NCI-H1092 treated with DMSO at 0.1 percent for 48 hours (cell line): ENCODE measurements at places on chromosomes 7 and 10.

GRCh38 chr7:138186951-138187351 is 110.7 kb downstream of the AKR1D1 start:
- no peak for DNase-seq

- DNase-seq, result no peak
These were observed 62.4 kb upstream of the GDF10 start for GRCh38 chr10:47237316-47238260.

DNA sequence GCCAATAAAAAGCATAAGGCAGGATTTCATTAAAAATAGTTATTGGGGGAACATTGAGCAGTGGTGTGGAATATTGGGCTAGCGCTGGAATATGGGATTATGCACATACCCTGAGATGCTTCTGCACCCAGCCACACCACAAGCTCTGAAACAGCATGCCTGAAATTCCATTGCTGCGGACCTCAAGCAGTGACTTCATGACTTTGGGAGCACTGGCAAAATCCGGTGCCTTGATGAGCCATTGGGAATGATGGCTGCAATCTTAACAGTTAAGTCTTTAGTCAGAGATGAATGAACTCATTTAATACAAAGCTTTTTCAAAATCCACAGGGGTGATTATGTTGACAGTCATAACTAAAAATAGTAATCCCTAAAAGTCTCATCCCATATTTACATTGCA is 274.7 kb upstream of the MTPN start:
- no peak for DNase-seq

GRCh38 chr7:83652481-83652880 is 3.5 kb upstream of the SEMA3E start:
- no peak for DNase-seq

DNA sequence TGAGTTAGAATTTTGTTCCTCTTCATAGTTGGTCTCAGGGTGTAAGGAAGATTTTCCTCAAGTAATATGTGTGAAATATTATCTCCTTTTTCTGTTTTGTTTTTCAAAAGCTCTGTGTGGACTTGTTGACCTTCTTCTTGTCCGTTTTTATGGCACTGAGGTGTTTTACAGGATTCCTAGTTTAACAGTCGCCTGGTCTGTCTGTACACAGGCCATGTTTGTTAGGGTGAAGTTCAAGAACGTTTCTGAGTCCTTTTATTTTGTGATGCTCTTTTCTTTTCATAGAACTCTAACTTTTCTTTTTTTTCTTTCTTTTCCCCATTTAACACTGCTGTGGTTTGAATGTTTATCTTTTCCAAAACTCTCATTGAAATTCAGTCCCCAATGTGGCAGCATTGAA is 18.5 kb downstream of the TACC2 start:
- no peak for DNase-seq

GRCh38 chr10:118568327-118568848 is 27.1 kb downstream of the PRLHR start:
- peak; percentile 6 for DNase-seq

DNA sequence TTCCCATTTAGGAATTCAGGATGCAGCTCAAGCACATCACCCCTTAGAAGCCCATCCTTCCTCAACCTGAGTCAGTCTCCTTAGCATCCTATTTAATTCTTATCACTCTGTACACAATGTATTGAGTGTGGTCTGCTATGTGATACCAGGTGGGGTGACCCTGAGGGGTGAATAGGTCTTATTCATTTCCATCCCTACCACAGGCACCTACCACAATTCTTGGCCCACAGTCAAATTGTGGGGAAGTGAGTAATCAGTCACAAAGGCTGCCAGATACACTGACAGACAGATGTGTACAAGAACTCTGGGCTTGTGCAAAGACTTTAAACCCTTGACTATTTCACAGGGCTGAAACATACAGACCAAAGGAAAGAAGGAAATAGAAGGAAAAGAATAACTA is 560.5 kb downstream of the PARD3 start:
- no peak for DNase-seq

DNA sequence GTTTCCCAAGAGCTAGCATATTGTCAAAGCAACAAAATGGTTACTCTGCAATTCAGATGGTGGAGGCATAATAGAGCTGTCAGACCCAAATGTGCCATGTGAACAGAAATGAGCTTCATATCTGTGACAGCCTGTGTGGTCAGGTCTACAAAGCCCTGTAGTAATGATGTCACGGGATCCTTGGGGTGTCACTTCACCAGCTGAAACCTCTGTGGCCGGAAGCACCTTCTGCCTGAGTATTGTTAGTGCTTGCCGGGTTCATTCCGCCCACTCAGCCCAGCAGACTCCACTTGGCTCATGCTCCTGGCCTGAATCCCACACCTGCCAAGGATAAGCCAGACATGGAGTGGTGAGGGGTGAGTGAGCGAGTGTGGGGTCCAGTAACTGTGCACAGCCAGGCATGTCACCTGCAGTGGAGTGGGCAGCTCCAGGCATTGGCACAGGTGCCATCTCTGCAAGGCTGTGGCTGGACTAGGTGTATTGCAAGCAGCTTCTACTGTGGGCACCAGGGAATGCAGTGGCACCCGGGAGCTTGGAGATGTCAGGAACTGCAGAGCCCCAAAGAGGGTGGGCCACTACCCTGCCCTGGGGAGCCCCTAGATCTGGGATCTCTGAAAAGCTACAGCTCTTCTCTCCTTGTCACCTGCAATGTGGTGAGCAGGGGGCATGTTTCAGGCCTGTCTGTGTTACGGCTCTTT is 341.9 kb upstream of the CHRM2 start:
- DNase-seq, result no peak

- peak; percentile 81 for DNase-seq
These were observed 7.6 kb upstream of the GRID2IP start for GRCh38 chr7:6558837-6559236.

DNA sequence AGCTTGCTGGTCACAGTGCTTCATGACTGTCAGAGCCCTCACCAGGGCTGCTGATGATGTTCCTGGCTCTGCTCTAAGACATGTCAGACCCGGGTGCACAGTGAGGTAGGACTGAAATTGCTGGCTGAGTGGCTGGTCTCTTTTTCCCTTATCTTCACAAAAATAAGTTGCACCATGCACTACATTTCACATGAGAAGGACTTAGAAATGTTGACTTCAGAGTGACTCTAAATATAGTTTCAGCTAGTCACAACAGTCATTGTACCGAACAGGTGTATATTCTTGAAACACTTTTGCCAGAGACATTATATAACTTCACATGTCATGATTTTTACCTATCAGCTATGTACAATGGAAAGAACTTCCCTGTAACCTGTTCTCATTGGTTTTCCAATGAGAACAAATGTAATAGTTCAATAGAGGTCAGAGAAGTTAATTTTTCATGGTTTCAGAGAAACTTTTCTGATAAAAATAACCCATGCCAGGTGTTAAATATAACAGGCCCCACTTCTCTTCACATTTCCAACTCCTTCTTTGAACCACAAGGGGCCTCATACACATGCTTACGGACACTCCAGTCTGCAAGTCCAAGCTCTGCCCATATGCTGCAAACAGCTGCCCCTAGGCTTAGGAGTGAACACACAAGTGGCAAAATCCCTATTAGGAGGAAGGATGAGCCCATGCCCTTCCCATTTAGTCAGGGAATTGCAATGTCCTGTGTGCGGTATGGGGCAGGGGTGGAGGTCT is 115.6 kb downstream of the CDK6 start:
- DNase-seq, result no peak

GRCh38 chr7:380711-381210 is 90.8 kb downstream of the FOXL3 start:
- no peak for DNase-seq

DNA sequence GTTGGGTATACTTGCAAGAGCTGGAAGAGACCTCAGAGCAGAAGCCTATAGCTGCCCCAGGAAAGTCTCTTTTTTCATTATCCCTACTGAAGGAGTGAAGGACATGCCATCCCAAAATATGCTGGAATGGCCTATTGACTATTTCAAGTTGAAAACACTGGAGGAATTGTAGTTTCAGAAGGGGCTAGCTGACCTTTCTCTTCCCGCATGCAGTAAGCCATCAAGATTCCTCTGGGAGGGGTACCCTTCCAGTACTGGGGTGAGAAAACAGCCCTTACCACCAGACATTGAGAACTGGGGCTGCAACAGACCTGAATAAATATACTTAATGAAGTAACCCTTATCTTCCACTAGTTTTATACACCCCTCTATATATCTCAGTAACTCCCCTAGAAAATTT is 41.7 kb downstream of the CHCHD3 start:
- no peak for DNase-seq

GRCh38 chr10:120593693-120594092 is 136.7 kb downstream of the PLPP4 start:
- no peak for DNase-seq

DNA sequence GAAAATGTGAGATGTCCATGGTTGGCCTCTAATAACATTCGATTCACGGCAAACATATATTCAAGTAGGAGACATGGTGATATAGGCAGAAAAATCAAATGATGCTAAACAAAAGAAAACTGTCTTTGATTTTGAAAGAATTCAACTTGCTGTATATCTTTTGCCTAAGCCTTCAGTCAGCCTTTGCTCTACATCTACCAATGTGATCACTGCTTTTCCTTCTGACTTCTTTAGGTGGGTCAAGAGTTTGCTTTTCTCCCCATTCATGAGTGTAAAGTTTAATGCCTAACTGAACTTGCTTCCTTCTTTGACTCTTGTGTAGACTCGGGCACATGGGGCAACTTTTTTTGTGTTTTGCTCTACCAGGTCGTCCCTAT is 417 bp upstream of the HIF1AN start:
- DNase-seq, result no peak

GRCh38 chr7:102251531-102252365 is 34.9 kb upstream of the SH2B2 start:
- DNase-seq, result no peak

DNA sequence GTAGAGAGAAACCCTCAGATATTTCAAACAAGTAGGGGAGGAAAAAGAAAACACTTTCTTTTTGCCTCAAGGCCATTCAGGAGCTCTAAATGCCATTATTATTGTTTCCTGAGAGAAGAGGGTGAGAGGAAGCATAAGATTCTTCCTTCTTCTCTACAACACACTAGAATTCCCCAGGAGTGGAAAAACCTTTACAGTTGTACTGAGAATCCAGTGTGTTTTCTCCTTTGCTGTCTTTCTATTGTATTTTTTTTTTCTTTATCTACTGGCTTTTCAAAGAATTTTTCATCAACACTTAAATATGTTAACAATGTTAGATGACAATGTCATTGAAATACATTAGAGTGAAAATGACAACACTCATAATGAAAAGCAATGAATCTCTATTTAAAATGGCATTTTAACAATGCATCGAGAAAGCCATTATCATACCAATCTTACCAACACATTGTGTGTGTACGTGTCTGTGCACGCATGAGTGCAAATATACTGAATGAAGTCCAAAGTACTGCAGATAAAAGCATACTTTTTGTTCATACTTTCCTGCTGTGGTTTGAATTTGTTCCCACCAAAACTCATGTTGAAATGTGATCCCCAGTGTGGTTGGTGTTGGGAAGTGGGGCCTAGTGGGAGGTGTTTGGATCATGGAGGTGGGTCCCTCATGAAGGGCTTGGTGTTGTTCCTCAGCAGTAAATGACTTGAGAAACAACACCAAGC is 24.2 kb upstream of the MACC1 start:
- DNase-seq, result no peak

DNA sequence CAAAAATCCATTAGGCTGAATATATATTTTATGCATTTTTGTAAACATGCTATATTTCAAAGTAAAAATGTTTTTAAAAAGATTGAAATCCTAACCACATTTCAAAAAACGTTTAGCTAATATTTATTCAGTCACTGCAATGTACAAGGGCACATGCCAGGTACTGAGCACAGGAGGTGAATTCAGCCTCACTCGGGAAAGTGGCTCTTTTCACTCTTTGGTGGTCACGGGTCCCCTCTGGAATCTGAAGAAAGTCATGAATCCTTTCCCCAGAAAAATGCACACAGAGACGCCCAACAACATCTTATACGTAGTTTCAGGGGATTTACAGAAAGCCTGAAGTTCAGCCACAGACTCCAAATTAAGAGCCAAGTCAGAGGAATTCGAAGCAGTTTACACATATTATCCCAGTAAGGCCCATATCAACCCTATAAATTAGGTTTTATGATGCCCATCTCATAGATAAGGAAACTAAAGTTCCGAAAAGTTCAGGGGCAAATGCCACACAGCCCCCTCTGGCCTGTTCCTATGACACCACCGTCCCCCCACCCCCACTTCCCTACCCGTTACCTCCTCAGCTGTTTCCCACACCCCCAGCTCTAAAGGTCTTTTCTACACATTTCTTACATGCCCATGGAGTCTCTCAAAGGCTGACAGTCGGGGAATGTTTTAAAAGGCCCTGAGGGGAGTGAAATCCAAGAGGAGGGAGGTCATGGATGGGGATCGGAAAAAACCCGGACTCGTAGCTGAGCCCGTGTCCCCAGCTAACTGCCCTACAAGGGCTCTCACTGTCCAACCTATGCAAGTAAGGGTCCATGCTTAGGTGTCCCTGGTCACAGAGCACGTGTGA is 9.6 kb upstream of the SVOPL start:
- DNase-seq, result no peak

- DNase-seq, result no peak
These were observed 83.5 kb downstream of the FAS start for GRCh38 chr10:89074120-89074519.

- DNase-seq, result peak; percentile 86
These were observed 32.0 kb downstream of the FIGNL1 start for GRCh38 chr7:50418086-50418515.

DNA sequence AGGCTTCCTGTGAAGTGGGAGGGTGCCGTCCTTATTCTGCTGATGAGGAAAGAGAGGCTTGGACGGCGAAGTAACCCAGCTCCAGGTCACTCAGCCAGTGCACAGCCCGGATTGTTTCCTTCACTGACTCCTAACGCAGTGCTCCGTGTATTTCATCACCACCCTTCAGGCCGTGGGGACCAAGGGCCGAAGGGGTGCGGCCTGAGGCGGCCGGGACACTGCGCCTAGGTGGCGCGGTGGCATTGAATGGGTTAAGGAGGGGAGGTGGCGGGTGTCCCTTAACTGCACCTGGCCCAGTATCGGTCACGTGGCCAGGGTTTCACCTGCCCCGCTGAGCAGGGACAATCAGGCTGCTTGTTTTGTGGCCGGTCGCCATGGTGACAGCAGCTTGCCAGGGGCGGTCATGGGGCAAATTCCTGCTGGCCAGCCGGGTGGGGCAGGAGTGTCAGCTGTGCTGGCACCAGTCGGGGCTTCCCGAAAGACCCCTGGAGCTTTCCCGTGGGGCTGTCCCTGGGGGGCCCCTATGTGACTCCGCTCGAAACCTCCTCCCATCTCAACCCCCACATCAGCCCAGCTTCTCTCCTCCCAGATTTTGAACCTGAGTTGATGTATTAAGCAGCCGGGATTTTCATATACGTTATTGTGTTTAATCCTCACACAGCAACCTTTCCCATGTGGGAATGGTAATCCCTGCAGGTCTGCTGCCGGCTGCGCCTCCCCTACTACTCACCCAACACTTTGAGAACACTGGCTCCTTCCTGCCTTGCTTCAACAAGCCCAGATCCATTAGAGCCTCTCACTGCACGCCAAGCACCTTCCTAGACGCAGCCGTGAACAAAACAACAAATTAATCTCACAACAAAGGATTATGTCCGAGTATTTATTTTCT is 4.4 kb upstream of the ABHD11 start:
- peak; percentile 97 for DNase-seq

- no peak for DNase-seq
These were observed at the start of gene PDLIM1 for GRCh38 chr10:95290461-95291364. TSS of gene PDLIM1 (minus strand) at chr10:95291003. CDS start at chr10:95290915, 88 bp downstream.
